NCI-H1694 treated with DMSO at 0.1 percent for 48 hours (cell line): ENCODE measurements at places on chromosomes 12 and 14.

- no peak for DNase-seq
Measured at GRCh38 chr12:3255057-3255456, 177.9 kb downstream of the TSPAN9 start.

DNA sequence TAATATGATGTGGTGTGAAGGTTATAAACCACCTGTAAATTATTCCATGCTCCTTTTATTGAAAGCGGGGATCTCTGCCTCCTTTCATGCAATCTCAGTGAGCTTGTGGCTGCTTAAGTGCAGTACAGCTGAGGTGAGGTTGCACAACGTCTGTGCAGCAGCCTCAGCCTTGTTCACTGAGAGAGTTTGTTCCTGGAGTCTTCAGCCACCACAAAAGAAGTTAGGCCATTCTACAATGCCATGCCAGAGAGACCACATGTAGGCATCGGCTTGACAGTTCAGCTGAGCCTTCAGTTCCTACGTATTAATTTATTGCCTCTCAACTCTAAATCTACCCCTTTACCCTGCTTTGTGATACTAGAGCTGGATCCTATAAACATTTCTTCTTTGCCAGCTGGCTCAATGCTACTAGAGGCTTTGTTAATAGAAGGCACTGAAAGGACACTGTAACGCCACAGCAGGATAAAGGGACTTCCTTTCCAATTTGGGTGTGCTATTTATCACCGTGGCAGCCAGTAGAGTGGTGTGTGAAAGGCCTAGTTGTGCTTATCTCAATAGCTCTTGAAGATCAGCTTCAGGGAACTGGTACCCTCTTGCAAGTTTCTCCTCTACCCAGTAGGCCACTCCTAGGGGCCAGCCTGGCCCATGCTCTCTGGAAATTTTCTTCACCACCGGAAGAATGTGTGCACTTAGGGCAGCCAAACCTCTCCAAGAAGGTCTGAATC, 337.7 kb downstream of the IPO8 start:
- no peak for DNase-seq

DNA sequence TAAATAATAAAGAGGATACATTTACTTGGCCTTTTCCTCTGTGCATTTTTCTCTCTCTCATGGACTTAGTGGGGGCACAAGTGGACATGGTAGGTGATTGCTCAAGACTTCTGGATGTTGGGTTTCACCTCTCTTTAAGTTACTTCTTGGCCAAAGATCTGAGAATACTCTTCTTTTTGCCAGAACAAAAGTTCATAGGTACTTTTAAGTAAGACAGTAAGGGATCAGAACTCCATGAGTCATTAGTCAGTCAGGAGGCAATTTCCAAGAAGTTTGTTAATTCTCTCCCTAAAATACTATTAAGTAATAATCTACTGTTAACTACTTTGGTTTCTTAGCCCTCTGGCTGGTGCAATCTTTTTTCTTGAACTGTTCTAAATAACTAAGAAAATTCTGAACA, 84.2 kb downstream of the GRIP1 start:
- no peak for DNase-seq

DNA sequence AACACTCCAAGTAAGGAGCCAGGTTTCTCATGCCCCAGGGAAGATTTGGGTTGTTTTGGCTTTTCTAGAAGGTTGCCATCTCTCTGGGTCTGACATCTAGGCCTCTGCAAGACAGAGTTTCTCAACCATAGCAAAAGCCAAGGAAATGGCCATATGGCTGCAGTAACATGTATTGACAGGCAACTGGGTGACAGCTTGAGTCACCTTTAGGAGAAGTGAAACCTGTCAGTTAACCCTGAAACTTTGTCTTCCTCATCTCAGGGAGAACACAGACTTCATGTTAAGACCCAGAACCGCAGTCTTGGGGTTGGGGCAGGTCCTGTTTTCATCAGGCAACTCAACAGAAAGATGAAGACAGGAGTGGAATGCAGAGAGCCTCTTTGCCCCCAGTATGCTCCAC, 46.0 kb upstream of the PLBD1 start:
- no peak for DNase-seq

GRCh38 chr12:114395755-114396152, 10.2 kb downstream of the TBX5 start:
- DNase-seq: no peak

DNA sequence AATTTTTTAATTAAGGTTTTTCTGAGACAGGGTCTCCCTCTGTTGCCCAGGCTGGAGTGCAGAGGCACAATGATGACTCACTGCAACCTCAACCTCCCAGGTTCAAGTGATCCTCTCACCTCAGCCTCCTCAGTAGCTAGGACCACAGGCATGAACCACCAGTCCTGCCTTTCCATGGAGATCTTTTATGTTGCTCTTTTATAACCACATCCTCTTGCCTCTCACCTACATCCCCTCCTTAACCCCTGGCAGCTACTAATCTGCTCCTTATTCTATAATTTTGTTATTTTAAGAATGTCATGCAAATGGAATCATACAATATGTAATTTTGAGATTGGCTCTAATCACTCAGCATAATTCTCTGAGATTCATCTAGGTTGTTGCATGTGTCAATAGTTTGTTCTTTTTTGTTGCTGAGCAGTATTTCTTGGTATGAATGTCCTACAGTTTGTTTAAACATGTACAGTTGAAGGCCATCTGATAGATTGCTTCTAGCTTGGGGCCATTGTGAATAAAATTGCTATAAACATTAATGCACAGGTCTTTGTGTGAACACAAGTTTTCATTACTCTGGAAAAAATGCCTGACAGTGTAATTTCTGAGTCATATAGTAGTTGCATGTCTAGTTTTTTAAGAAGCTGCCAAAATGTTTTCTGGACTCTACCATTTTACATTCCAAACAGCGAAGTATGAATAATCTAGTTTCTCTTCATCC, 249.2 kb upstream of the AMIGO2 start:
- no peak for DNase-seq

GRCh38 chr14:72946491-72946890, 20.2 kb downstream of the DCAF4 start:
- DNase-seq: no peak

DNA sequence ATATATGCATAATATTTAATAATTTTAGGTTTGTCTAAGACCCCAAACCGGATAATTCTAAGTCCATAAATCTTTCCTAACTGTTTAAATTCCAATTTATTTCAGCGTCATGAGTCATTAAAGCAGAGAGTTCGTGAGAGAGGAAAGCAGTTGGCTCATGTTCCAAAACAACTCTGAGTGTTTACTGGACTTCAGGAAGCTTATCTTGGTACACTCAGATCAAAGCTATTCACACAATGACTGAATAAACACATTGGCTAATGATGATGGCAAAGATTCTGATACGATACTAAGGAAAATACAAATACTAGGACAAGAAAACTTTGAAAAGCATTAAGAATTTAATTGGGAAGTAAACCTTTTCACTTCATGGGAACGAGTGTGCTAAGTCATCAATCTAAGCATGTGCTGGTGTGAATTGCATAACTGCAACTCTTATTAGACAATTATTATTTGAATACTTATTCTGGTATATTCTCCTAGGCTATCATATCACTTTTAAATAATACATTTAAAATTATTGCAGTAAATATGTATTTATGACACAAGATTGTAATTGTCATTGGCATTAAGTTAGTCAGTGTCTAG, 34.8 kb upstream of the CLEC14A start:
- DNase-seq: no peak

DNA sequence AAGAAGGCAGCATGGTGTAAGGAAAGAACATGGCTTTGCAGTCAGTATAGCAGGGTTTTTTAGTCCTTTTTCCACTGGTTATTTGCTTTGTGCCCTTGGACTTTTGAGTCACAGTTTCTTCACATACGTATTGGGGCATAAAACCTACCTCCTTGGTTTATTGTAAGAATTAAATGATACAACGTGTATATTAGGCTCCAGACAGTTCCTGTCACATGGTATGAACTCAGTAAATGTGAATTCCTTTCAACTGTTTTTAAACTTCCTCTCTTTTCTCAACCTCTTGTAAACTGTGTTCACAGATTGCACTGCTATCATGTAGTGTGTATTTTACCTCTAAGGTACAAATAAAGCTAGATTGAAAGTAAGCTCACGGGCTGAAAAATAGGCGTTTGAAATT, 29.5 kb downstream of the MSRB3 start:
- DNase-seq: no peak

- DNase-seq: no peak
Measured at GRCh38 chr14:103552011-103552845, 10.2 kb downstream of the BAG5 start.

GRCh38 chr12:9796346-9796745, 30.9 kb upstream of the KLRF1 start:
- no peak for DNase-seq

DNA sequence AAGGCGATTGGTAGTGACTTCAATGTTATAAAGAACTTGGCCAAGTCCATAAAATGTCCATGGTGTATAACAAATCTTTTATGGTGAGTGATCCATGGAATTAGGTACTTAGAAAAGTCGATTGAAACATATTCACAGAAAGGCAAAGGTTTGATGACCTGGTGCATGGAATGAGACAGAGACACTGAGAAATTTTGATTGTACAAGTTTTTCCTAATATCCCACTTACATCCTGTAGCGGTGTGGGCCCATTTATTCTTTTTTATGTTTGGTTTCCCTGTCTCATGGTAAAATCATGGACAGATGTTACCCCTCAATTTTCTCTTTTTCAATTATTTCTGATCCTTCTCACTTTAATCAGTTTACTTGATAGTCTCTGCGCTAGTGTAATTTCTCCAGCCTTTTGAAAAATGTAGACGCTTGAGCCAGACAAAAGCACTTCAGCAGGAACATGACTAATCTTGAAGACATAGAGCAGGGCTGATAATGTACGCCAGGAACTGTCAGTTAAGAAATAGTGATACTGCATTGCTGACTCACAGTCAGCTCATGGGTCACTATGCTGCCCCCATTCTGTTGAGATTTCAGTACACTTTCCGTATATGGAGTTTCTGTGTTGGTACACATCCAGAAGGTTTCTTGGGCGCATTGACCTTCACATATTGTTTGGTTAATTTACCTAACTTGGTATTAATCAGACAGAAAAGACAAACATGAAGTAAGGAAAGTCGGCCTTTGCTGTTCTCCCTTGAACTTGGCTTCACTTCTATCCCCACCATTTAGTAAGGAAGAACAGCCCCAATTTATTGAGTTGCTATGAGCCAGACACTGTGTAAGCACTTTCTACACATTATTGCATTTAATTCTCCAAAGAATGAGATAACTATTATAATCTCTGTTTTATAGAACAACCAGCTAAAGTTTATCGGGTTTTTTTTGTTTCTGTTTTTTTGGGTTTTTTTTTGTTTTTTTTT, 841.7 kb downstream of the DIO2 start:
- DNase-seq: no peak

DNA sequence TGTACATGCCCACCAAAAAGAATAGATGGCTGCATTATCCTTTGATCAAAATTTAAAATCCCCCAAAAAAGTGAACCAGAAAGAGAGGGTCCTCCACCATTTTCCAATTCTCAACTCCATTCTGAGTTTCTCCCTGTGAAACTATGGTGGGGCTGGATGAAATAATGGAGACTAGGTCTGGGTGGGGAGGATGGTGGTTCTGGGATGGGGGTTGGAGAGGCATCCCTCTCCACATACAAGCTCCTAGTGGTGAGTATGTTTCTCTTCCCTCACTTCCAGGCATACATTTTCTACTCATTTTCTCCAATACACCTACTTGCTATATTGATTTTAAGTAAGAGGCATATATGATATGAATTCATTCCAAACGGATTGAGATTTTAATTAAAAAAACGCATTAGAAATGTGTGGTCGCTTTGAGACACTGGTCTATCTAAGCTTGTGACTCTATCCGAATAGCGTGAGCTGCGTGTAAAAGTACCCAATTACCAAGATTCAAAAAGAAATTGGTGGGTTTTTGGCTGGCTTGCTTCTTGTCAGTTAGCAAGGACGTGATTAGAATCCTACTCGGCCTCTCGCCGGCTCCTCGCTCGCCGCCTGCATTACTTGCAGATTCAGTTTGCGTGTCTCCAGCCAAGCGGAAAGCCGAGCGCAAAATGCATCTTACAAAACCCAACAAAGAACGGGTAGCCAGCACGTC, 3.4 kb downstream of the ASCL1 start:
- no peak for DNase-seq

GRCh38 chr12:46103559-46104383, 113.4 kb upstream of the SCAF11 start:
- DNase-seq: no peak

- no peak for DNase-seq
Measured at GRCh38 chr12:65810036-65810435, 14.2 kb upstream of the HMGA2 start.

DNA sequence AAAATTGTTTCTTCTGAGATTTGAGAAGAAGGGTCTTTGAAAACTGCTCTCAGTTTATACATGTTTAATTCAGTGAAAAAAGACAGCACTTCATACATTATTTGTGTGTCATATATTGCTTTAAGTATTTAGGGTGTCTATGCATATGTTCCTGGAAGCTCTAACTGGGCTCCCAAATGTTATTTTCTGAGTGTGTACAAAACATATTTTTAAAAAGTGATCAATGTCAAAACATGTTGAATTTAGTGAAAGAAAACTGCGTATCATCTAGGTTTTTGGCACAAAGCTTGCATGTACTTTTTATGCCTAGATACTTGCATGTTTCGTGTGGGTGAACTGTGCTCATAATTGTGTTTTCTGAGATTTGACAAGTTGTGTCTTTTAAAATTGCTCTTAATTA, 81.6 kb downstream of the ASCL4 start:
- no peak for DNase-seq

GRCh38 chr14:63745858-63746425, 18.1 kb upstream of the SGPP1 start:
- DNase-seq: no peak

DNA sequence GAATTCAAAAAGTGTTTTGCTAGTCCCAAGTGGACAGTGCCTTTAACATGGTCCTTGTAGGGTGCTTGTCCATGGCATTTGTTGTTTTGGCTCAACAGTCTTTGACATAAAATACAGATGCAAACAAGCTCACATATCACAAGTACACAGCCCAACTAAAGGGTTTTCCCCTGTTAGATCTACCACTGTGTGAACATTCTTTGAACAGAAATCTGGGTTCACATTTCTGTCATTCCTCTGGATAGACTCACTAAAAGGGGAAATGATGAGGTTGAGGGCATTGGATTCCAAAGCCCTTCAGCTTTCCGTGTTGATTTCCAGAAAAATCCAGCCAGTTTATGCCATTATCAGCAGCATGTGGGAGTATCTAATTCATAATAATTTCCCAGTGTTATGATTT, 54.1 kb downstream of the EP400 start:
- no peak for DNase-seq

GRCh38 chr12:29333178-29333577, 47.8 kb downstream of the ERGIC2 start:
- no peak for DNase-seq

DNA sequence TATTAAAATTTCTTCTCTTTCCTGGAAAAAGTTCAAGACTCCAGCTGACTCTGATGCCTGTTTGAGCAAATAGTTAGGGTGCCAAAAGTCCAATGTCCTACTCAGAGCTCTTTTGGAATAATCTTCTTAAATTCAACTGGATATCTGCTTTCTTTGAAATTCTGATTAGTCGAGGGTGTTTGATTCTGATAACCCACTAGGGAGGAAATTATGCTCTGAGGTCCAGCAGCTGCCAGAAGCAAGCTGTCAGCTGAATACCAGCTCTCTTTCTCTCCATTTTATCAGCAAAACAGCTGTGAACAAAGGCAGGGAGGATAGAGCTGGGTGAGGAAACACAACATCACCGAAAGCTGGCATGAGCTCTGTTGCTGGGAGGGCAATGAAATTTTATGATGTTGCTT, 141.5 kb downstream of the CAND1 start:
- DNase-seq: peak; percentile 28
